ENCODE measurements at places on chromosomes 2 and 18.

- no peak for DNase-seq
Observed at GRCh38 chr18:48493434-48494230, 45.2 kb upstream of the CTIF start.

DNA sequence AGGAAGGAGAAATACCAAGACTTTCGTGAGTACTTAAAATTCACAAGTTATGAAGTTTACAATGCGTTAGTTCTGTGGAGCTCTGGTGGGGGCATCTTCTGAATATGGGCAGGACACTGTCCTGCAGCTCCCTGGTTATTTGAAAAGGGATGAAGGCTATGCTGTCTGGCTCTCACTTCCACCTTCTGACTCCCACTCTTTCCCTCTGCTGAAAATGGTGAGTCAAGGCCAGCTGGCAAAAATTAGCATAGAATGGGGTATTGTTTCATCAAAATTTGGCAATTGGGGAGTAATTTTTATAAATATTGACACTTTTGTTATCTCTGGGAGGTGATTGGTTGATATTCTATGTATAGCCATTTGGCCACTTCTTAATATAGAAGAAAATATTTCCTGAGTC, 177.4 kb downstream of the PARD3B start:
- DNase-seq: no peak

DNA sequence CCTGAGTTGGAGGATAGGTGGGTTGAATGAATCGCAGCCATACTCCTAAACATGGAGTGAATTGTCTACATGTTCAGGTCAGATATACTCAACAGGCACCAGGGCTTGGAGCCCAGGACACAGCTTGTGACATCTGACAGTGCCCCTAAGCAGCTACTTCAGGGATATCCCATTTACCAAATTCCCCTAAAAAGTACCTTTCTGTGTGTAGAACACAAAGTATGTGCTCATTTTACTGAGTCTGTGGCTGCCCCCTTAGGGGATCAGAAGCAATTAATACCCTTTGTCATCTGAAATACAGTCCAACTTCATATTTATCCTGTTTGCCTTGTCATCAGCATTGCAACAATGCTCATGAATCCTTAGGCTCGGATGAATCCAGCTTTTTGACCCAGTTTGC, 20.8 kb downstream of the TNFRSF11A start:
- no peak for DNase-seq

GRCh38 chr2:4135765-4136164, 432.4 kb downstream of the DCDC2C start:
- DNase-seq: no peak

GRCh38 chr2:144240656-144241339, 279.1 kb downstream of the ZEB2 start:
- peak; percentile 21 for DNase-seq

- DNase-seq: no peak
Observed at GRCh38 chr18:13565228-13565627, 161.1 kb downstream of the FAM210A start.

GRCh38 chr2:193581807-193582206, 1387.1 kb upstream of the TMEFF2 start:
- DNase-seq: no peak

DNA sequence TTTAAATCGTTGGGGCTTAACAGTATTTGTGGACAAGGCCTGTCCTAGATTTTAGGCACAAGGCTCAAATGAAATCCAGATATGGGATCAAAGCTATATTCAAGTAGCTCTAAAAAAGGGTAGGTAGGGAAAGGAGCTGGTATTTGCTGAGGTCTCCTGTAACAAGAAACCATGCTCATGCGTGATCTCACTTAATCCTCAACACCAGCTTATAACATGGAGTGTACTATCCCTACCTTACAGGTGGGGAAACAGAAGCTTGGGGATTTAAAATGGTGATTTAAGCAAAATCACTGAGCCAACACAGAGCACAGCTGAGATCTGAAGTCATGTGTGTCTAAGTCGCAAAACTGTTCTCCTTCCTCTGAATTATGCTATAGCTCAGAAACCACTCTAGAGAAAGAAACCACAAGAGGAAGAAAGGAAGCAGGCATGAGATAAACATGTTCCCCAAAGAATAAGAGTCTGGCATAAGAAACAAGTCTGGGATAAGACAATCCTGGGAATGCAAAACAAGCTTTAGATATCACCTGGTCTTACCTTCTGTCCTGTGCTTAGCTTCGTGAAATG, 43.1 kb downstream of the CYRIA start:
- DNase-seq: peak; percentile 43

GRCh38 chr2:31693882-31694281, 113.1 kb upstream of the SRD5A2 start:
- no peak for DNase-seq

GRCh38 chr2:120343100-120343432, 2.9 kb upstream of the INHBB start:
- no peak for DNase-seq

DNA sequence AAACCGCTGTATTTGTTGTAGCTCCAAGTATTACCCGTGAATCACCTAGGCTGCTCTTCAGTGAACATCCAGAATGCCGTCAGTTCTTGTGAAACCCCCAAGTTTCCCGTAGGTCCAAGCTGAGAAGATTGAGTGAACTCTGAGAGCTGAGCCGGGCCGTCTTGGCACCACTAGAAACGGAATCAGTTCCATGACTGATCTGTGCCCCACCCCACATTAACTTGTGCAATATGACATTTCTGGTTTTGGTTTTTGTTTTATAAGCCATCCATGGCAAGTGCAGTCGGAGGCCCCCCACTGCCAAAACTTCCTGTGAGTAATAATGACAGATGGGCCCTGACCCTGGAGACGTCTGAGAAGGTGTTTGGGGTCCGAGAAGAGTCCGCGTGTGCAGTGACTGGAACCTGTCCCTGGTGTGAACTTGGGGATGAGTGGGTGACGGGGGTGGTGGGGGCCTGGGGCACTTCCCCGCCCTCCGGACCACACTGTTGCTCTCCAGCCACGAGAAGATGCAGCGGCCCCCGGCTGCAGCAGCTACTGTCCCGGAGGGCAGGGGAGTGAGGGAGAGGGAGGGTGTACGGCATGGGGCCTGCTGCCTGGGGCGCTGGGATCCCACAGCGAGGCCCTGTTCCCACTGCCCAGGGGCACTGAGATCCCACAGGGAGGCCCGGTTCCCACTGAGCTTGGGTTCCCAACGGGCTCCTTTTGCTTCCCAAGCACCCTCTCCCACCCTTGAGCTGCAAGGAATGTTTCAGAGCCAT, 26.5 kb downstream of the NFATC1 start:
- no peak for DNase-seq
